ENCODE measurements at places on chromosomes 5 and 9. TPM values are rescaled to one million over a fixed set of nuclear protein-coding genes. Genes with fewer than 3 reads are reported as not detected.

- no peak for DNase-seq
Measured at GRCh38 chr9:94178927-94179326, 80.2 kb upstream of the ZNF169 start.

PCDHA5 gene
- 0.24 TPM for total RNA-seq

DNA sequence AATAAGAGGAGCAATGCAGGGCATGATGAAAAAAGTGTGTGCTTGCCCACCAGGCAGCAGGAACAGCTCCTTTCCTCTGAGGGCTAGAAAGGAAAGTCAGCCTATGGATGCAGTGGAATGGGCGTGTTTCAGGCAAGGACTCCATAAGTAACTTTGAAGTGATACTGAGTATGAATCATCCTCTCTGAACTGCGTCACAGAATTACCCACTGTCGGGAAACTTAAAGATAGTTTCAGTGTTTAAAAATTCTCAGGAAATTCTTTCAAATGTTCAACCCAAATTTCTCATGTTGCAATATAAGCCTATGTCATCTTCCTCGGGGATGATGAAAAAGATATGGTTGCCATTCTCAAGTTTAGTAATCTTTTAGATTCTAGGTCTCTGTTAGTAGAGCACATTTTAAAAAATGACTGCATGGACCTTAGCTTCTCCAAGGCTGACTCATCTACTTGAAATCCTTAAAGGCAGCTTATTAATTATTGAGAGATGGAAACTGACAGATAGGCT, 27.7 kb downstream of the PTCD2 start:
- peak; percentile 86 for DNase-seq

DNA sequence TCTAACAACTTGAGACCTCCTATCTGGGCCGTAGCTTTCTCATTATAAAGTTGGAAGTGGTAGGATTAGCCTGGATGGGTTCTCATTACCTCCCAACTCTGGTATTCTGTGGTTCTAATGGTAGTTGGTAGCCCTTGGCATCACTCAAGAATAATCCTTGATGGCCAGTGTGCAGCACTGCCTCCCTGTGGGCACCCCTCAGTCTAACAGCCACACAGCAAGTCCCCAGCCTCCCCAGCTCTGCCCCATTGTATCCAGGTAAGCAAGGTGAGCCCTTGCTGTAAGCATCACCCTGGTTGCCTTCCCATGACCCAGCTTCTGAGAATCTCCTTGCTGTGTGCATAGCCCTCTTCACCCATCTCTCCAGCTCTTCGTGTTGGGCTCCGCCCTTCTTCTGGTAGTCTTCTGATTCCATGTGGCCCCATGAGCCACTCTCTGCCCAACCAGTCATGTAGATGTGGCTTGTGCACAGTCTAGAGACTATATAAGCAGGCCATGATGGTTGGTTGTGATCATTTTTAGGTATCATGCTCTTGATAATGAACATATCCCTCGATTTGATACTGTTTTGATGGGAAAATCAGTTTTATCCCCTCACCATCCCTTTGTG, 57.6 kb upstream of the GRHPR start:
- no peak for DNase-seq

NTNG2 gene
- 1.0 TPM for total RNA-seq
